Activated CD4-positive, CD25-positive, alpha-beta regulatory T cell treated with anti-CD3 and anti-CD28 coated beads, Interleukin-2, amount 50 U/mL, for 72 hours (primary cell): ENCODE measurements at places on chromosomes 5 and 9.

DNA sequence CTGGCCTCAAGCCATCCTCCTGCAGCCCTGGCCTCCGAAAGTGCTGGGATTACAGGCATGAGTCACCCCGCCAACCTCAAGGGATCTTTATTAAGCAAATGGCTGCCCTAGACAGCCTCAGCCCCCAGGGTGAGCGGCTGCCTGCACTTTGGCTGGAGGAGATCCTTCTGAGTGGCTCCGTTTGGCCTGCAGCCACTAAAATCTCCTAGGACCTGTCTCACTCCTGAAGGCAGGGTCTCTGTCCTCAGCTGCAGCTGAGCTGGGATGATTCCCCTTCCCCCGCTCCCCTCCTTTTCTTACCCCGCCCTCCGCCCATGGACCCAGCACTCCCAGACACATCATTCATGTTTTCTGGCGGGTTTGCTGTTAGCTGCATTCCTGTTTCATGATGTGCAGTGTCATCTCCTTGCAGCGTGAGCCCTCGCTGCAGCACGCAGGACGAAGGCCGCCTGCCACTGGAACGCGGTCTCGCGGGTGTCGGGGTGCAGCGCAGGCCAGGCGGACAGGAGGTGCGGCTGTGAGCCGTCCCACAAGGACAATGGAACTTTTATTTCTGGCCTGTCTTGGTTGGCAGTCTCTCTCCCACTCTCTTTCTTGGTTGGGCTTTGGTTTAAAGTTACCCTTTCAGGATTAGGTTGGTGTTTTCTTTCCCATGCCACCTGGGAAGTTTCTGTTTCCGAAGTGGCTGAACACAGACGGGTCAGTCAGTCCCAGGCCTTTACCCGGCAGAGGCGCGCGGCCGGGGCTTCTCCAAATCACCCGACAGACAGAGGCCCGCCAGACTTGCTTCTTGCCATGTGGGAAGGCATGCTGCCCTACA is 137.1 kb downstream of the FOXD1 start:
- DNase-seq, result no peak

- no peak for DNase-seq
These were observed 257.1 kb downstream of the MCTP1 start for GRCh38 chr5:95027775-95028174.

GRCh38 chr9:87290241-87291052 is 207.2 kb upstream of the DAPK1 start:
- no peak for DNase-seq

DNA sequence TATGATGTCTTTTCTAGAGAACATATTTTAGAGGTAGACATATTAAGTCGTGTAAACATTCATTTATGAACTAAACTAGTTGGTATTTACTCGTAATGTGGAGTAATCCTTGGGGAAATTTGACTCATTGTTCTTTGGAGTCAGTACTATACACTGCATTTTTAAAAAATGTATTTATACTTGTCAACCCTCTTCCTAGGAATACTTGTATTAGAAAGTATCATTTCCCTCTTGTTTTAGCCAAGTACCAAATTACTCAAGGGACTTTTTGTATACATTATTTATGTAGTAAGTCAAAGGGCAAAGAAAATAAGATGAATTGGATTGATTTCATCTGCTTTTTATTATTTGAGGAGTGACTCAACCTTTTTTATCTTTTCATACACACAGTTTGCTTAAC is 248.1 kb upstream of the IZUMO3 start:
- no peak for DNase-seq

- no peak for DNase-seq
These were observed 46.8 kb downstream of the APTX start for GRCh38 chr9:32954642-32955041.

GRCh38 chr5:38775218-38775840 is 70.5 kb upstream of the OSMR start:
- DNase-seq, result no peak

GRCh38 chr9:35464141-35465025 is 25.5 kb upstream of the RUSC2 start:
- DNase-seq, result no peak

GRCh38 chr9:13378154-13378553 is 98.7 kb upstream of the MPDZ start:
- DNase-seq, result no peak

DNA sequence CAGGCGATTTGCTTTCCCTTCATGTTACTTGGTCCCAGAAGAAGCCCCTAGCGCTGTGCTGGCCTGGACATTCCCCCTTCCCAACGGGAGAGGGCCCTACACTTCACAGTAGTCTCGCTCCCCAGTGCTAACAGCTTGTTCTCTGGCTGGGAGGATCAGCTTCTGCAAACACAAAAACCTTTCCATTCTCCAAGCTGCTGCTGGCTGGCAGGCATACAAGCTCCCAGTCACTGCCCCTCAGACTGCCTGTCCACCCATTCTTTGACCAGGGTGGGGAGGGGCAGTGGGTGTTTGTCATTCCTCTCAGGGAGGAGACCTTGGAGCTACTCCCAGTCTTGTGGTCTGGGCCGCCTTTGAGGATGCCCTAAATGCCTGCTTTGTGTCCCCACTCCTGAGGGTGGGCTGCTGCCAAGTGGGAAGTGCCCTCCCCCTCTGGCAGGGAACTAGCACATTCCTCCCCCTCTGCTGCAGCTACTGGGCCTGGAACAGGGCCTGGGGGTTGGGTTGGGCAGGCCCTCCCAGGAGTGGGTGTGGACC is 20.8 kb downstream of the ENHO start:
- no peak for DNase-seq

- DNase-seq, result no peak
These were observed 106.8 kb upstream of the PTGER4 start for GRCh38 chr5:40572937-40573336.

- no peak for DNase-seq
These were observed 105.7 kb downstream of the SPRY4 start for GRCh38 chr5:142219146-142219545.

GRCh38 chr5:35047785-35048404 is at the start of gene AGXT2:
Gene AGXT2 (minus strand): TSS chr5:35047949. CDS start chr5:35047892, 57 bp downstream.
- no peak for DNase-seq

GRCh38 chr9:121067640-121068039 is 7.1 kb upstream of the CNTRL start:
- DNase-seq, result no peak

DNA sequence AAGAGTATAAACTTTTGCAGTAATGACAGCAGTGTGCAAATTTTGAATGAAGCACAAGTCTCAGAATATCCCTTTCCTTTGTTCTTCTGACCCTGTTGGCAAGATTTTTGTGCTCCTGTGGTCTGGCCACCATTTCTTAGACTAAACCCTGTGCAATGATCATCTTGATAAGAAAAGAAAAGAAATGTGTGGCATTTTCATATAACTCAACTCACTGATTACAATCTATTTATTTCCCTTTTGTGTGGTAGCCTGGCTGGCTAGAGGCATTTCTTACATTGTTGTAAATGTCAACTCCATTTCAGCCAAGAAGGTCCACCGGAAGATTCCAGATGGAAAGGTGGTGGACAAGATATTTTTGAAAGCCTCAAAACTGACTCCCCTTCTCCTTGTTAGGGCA is 41.9 kb downstream of the ADCY2 start:
- DNase-seq, result no peak

DNA sequence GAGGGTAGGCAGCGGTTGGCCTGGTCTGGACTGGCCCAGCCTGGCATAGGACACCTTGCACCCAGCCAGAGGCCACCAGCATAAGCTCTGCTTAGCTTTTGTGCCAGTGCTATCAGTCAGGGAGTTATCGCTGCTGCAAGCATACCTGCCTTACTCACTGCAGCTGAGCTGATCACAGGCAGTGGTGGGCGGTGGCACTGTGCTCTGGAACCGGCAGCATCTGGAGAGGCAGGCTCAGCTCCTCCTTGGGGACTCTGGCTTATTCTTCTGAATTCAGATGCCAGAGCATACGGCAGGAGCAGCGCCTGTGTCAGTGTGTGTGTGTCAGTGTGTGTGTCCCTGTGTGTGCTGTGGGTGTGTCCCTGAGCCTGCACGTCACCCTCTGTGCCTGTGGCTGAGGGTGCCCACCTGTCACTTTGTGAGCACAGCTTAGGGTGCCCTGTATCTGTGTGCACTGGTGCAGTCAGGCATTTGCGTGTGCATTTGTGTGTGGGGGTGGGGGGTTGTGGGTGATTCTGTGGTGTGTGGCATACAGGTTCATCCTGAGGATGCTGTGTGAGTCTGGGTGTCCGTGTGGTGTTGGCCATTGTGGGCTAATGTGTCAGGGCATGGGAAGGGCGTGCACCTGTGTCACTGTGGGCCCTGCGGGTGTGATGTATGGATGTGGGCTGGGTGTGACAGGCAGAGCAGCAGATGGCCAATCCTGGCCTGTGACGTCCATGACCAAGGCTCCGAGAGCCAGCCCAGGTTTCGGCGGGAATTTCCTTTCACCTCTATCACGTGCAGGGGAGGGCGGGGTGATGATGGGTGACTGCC is 23.5 kb downstream of the LMX1B start:
- DNase-seq, result no peak
